ENCODE measurements at places on chromosomes 16 and 17.

- no peak for DNase-seq
These were observed 37.7 kb downstream of the BAHCC1 start for GRCh38 chr17:81432941-81433340.

- no peak for DNase-seq
These were observed 90.0 kb upstream of the TBX2 start for GRCh38 chr17:61309362-61310256.

- no peak for DNase-seq
These were observed 2452.5 kb downstream of the TP53TG3F start for GRCh38 chr16:35911899-35912298.

DNA sequence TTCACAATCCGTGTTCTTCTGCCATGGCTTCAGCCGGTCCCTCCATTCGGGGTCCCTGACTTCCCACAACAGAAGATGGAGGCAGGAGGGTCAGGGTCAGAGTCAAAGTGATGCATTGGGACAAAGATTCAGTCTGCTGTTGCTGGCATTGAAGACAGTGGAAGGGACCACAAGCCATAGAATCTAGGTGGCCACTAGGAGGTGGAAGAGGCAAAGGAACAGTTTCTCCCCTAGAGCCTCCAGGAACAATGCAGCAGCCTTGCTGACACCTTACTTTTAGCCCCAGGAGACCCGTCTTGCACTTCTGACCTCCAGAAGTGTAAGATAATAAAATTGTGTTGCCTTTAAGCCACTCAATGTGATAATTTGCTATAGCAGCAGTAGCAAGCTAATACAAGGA, 55.9 kb downstream of the MFSD11 start:
- DNase-seq, result no peak

- no peak for DNase-seq
These were observed 1.4 kb upstream of the CTRB1 start for GRCh38 chr16:75217389-75217851.

DNA sequence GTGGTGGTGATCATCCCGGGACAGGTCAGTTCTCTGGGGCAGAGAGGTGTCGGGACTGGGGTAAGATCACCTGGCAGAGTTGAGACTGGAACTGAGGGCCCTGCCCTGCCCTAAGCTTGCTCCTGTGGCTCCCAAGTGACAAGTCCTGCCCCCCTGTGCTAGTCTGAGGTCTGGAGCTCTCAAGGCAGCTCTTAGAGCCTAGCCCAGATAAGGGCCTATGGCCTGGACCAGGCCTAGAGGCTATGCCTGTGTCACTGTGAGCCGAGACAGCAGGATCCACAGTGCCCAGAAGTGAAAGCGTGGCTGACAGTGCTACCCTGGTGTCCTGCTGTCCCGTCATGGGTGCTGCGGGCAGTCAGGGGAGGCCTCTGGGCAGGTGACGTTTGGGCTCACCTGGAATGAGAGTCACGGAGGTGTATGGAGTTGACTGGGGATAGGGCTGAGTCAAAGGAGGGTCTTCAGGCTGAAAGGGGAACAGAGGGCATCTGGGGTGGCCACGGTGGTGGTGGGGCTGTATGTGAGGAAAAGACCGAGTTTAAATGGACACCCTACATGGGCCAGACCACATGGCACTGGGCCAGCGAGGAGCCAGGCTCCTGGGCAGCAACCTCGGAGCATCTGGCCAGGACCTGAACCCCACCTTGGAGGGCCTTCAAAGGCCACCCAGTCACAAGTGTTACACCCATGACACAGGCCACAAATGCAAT, 5.5 kb downstream of the NATD1 start:
- DNase-seq, result no peak

DNA sequence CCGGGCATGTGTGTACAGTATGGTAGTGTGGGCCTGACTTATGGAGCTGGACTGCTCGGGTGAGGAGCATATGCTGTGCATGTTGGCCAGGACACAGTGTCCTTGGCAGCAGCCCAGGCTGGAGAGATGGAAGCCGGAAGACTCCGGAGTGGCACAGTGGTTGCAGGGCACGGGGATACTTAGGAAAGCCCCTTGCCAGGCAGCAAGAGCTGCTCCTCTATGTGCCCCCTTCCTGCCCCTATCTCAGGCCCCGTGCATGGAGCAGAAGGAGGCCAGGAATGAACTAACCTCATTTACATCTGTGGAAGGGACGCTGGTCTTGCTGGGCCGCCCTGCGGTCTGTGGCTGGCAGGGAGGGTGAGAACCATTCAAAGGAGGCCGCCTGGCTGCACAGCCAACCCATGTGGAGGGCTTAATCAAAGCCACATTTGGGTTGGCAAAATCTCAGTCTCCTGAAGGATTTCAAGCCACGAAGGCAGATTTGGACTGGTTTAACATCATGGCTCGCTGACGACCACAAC, 32.2 kb upstream of the RCVRN start:
- no peak for DNase-seq

DNA sequence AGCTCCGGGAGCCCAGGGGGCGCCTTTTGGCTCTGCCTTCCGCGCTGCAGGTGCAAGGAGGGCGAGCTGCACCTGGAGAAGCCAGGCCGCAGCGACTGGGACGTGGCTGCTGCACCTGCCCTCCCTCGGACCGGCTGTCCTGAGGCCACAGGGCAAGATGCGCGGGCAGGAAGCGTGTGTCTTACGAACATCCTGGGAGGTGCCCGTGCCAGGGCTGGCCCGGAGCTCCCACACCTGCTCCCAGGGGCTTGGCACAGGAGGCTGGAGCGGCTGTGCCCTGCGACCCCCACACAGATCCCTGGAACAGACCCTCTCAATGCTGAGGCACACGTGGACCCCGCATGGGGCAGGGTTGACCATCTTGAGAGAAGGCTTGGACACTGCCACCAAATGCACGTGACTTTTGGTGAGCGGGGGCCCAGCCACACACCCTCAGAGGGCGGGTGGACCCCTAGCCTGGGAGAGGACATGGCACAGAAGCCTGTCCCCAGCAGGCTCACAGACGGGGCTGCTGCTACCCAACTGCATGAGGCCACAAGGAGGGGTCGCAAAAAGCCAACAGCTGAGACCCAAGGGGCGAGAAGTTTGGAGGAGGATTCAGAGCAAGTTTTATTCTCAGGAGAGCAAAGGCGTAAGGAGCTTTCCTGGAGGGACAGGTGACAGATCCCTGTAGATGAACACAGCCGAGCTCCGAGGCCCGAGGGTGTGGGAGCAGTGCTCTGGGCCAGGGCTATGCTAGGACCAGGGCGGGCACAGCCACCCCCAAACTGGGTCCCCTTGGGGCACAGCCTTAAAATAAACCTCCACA, 11.4 kb downstream of the NDUFAF8 start:
- DNase-seq, result no peak

- DNase-seq, result no peak
These were observed 91.7 kb downstream of the LITAF start for GRCh38 chr16:11495066-11495407.

- DNase-seq, result no peak
These were observed 69.4 kb downstream of the CCDC182 start for GRCh38 chr17:57675427-57676387.

GRCh38 chr17:12301551-12301950, 280.9 kb downstream of the MAP2K4 start:
- no peak for DNase-seq

GRCh38 chr16:2226245-2226793, 2.9 kb downstream of the E4F1 start:
- no peak for DNase-seq

Data from CD4-positive, alpha-beta T cell treated with Interleukin-12 subunit alpha and Interleukin-12 subunit beta, for 1 hour (primary cell).